Heart right ventricle (tissue), 16 donors: ENCODE measurements at places on chromosomes 3 and 15.

GRCh38 chr15:44720460-44721176 lies 9.3 kb downstream of the B2M start:
- DNase-seq = no peak

DNA sequence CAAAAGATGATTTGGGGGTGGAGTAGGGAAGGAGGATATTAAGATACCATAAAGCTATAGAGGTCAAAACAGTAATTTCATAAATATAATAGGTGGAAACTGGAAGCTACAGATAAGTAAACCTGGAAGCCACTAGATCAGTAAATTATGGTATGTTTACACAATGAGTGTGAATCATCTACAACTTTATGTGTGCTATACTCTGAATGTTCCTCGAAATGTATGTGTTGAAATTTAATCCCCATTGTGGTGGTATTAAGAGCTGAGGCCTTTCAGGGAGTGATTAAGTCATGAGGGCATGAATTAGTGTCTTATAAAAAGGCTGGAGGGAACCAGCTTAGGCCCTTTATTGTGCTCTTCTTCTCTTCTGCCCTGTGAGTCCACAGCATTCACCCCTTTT lies 25.2 kb downstream of the EOMES start:
- DNase-seq = no peak

- no peak for DNase-seq
Observed at GRCh38 chr3:4831580-4831950, 147.7 kb upstream of the BHLHE40 start.

GRCh38 chr3:37995652-37996641 lies 5.4 kb downstream of the VILL start:
- no peak for DNase-seq

GRCh38 chr15:88571852-88572259 lies 25.4 kb upstream of the DET1 start:
- no peak for DNase-seq

- no peak for DNase-seq
Observed at GRCh38 chr3:88075072-88075471, 16.0 kb downstream of the ZNF654 start.

DNA sequence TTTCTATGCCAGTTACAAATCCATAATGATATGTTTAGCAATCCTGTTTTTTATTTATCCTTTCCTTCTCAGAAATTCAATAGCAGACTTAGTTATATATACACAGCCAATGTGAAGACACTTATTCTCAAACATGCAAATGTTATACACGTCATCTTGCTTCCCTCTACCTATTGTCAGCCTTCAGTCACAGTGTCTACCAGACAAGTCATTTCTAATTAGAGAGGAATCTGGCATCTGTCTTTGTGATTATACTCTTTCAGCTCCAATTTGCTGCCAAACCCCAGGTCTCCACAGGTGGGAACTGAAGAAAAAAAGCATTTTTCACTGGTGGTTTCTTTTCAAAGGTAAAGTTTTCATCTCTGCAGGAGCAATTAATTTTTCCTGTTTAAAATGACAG lies 793.1 kb downstream of the AGBL1 start:
- no peak for DNase-seq

DNA sequence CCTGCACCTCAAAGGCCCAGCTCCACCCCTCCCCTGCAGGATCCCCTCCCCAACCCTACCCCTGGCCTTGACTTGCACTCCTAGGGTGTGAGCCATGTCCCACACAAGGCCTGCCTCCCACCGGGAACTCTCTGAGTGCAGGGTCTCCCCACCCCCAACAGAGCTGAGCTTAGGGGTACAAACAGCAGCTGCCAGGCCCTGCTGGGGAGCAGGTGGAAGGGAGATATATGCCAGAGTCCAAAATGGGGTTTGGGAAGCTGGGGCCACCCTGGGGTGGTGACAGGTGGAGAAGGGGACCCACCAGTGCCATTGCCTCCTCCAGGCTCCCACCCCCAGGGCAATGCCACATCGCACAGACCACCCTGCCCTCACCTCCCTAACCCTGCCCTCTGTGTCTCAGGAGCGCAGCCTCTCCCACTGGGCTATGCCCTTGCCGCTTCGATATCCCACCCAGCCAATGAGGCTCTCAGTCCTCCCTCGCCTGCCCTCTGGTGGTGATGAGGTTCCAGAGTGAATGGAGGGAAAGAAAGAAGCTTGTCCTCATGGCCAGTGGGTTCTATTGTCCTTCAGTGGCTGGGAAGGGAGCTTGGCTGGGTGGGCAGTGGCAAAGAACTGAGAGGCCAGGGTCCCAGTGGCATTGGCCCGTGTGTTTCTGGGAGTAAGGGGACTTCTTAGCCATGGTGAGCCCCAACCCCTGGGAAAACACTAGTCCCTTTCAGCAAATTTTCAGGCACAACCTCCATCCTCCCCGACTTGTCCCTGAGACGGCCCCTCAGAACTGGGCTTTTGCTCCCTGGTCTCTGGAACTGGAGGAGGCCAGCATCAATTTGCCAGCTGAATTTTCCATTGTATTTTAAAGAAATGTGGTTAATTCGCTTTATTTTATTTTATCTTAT lies 46.8 kb downstream of the CYP11A1 start:
- DNase-seq = peak; percentile 67

- DNase-seq = no peak
Observed at GRCh38 chr15:45414215-45414885, 36.0 kb upstream of the GATM start.

- no peak for DNase-seq
Observed at GRCh38 chr3:15241341-15241740, 35.3 kb downstream of the CAPN7 start.

DNA sequence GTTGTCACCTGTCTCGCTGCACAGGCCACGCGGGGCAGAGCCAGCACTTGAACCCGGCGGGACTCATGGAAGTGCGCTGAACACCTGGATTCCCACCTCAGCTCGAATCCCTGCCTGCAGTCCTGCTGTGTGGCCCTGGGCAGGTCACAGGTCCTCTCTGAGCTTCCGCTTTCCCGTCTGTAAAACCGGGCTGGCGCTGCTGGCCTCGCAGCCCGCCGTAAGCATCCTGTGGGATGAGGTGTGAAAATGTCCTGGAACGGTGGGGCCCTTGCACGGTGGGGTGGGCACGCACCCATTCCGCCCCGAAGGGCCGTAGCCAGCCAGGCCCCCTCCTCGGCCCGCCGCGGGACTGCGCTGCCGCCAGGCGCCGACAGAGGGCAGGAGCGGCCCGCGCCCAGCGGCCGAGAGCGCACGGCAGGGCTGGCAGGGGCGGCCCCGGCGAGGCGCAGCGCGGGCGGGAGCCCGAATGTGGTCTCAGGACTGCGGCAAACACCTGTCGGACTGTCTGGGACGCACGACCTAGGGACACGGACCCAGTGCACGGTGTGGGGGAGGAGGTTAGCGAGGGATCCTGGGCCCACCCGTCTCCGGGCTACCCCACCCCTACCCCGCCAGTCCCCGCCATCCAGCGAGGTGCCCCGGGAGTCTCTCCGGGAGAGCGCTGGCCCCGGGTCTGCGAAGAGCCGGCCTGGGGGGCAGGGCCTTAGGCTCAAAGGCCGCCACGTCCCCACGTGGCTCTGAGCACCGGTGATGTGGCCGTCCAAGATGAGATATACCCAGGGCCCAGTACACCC lies 40.4 kb downstream of the DNAJB8 start:
- no peak for DNase-seq

DNA sequence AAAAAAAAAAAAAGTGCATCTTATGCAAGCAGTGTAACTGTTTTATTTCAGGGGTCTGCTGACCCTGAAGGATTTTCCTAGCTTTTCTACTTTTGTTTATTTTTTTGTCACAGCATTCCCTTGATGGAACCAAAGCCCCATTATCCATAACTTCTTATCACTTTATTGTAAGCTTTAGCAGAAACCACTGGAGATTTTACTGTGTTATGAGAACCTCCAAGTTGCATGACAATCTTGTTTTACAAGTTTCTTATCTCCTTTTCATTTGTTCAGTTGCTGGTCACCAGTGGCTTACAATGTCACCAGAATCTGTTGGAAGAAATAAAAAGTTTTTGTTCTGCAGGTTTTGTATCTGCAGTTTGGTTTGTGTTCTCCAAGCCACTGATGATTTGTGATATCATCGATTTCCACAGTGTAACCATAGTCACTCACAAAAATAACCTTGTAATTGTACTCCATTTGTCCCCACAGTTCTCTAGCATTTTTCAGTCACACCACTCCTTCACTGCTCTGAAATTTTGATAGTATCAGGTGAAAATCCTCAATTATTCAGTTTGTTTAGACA lies 660.0 kb downstream of the RBMS3 start:
- no peak for DNase-seq

DNA sequence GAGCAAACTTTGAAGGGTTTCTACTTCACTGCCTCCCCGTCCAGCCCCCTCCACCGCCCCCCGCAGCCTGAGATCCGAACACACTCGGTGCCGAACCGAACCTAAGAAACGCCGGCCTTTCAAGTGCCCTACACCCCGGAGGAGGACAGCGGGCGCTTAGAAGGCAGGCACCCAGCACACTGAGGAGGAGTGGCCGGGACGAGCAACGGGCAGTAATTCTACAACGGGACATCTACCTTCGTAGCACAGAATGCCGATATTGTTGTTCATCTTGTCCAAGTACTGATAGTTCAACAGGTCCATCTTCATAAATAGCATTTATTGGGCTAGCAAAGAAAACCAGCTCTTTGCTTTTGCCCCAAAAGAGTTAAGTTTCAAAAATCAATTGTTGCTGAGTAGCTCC lies 513 bp downstream of the VGLL4 start:
- DNase-seq = peak; percentile 57

GRCh38 chr3:127654374-127654773 lies 18.4 kb upstream of the ABTB1 start:
- no peak for DNase-seq

DNA sequence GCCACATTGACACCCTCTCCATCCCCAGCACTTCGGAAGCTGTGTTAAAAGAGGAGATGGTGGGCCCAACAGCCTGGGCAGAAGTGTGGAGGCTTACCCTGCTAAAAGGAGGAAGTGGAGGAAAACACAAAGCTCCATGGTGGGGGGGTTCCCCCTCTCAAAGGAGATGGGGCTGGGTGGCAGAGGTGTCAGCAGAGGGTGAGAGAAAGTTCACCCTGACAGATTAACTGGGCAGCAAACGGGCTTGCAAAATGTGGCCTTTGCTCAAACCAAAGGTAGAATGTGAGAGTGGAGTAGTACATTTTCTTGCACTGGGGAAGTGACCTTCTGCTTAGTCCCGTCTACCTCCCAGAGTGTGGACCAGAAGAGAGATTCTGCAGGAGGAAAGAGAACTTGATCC lies 44.7 kb downstream of the MYO1E start:
- no peak for DNase-seq
